ENCODE measurements at places on chromosomes 3 and 15.

DNA sequence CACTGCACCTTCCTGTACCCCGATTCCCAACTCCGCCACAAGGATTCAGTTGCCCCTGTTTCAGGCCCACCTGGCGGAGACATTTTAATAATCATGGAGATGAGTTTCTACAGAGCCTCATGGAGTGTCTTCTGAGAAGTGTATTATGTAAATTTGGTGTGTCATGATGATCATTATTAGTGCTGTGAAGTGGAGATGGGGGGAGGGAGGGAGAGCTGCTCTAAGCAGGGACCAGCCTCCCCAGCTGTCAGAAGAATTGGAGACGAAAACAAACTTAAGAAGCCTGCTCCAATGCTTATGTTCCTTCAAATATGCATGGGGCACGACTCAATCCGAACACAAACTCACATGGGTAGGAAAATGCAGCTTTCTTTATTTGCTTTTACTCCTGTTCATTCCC, 127.8 kb downstream of the EPHB1 start:
- DNase-seq = no peak

- DNase-seq = peak; percentile 35
Measured at GRCh38 chr15:34318277-34319079, 19.1 kb downstream of the SLC12A6 start.

DNA sequence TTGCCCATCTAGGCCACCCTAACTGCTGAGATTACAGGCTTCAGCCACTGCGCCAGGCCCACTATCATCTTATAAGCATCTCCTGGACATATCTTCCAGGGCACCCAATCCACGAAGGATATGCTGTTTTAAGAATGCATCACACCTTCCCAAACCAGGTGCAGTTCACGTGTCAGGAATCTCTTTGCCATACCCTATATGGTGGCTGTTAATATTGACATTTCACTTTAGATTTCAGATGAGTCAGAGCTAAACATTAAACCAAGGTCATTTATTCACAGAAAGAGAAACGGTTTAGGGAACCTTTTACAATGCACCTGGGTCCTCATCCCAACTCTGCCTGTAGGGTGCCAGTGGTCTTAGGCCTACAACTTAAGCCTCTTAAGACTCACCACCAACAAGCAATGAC, 85.7 kb downstream of the TBL1XR1 start:
- DNase-seq = no peak

GRCh38 chr3:56917361-56918110, 115.8 kb upstream of the ARHGEF3 start:
- DNase-seq = peak; percentile 29

DNA sequence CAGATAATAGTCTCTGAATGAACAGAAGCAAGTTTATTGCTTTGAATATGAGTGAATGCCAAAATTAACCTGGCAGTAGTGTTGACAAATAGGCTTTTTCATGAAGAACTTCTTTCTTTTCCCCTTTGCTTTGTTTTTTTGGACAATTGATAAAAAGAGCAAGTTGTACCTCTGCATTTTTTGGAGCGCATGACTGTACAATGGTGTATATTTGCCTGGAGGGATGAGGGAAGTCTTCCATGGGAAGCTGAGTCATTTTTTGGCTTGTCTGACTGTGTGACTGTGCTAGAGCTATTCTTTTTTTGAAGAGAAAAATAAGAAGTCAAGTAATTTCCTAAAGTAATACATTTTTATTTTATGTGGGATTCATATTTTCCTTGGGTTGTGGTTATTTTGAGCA, 186.9 kb downstream of the KLHL25 start:
- DNase-seq = no peak

- no peak for DNase-seq
Measured at GRCh38 chr15:32130823-32131222, 100.5 kb downstream of the CHRNA7 start.

GRCh38 chr3:170732660-170733245, 137.2 kb downstream of the RPL22L1 start:
- DNase-seq = no peak

All from CD4-positive, alpha-beta T cell treated with Interleukin-2 at 100 ng/mL for 4 hours (primary cell).